ENCODE measurements at places on chromosomes 4 and X.
A peak's percentile ranks its signal among the peaks of the same experiment; 100 is the strongest.

GRCh38 chrX:46770000-46770816, 11.3 kb upstream of the SLC9A7 start:
- DNase-seq, result no peak

DNA sequence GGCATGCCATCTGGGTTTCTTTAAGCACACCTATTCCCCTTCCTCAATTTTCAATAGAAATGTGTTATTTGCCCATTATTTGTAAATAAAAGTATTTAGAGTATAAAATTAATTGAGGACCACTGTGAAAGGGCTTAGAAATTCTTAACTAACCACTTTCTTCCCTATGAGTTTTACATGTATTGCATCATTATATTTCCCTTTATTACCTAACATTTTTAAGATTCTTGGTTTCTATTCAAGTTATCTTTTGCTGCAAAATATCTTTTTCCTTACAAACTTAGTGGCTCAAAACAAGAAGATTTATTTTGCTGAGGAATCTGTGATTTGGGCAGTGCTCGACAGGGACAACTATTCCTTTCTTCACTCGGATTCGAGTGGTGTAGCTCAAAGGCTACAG, 40.5 kb downstream of the GRID2 start:
- DNase-seq, result no peak

- DNase-seq, result no peak
Measured at GRCh38 chr4:19728773-19729172, 522.9 kb upstream of the SLIT2 start.

DNA sequence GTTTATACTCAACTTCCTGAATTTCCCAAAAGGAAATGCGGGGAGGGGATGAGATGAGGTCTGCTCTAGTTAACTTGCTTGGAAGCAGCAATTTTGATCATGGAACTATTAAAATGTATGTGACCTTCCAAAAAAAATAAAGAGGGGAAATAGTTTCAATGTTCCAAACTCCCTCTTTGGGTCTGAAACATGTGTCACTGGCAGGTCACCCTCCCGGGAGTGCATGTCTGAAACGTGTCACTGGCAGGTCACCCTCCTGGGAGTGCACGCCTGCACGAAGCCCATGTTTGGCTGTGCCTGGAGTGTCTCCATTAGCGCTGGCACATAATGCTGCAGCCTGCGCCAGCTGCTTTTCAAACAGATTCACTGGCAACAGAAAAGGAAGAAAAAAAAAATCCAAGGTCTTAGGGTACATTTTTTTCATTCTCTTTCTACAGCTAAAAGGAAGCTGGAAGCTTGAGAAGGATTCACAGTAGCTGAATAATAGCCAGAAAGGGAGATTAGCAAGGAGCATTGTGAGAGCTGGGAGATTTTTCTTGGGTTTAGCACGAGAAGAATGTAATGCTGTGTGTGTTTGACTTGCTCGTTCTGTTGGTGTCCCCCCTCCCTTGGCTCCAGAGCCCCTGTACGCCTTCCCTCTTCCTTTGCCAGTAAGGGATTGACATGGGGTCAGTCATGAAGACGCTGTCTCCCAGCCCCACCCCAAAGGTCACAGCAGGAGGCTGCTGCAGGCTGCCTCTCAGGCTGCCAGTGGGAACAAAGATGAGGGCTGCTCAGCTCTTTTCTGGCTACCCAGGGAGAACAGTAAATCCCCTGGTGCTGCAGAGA, 39.2 kb upstream of the TLR3 start:
- peak; percentile 4 for DNase-seq

DNA sequence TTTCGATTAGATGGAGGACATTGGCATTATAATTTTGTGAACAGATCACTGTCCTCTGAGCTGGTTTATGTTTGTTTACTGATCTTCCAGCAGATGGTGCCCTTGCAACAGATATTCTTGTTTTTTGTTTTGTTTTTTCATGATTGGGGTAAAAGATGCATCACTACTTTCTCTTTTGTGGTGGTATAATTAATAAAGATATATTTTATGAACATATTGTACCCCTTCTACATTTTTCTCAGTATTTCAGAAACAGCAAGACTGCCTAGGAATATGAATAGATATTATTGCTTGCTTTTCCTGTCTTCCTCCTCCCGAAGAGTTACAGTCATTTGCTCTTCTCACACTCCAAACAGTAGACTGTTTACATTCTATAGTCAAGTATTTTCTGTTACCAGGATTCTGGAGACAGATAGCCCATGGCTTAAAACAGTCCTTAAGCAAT, 905.2 kb downstream of the TRAM1L1 start:
- no peak for DNase-seq

- DNase-seq, result no peak
Measured at GRCh38 chr4:146494143-146494542, 27.6 kb downstream of the SLC10A7 start.

GRCh38 chrX:24858004-24858746, 157.6 kb downstream of the ARX start:
- DNase-seq, result no peak

DNA sequence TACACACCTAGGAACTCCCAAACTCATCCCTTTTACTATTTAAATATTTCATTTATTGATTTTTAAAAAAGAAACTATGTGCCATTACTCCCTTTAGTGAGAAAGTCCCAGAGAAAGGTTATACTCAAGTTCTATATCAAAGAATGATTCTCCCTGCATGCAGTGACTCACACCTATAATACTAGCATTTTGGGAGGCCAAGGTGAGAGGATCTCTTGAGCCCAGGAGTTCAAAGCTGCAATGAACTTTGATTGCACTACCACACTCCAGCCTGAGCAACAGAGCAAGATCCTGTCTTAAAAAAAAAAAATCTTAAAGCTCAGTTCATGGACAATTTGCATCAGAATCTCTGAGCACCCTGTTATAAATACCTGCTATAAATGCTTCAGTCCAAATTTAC, 9.2 kb upstream of the RBPJ start:
- DNase-seq, result no peak

DNA sequence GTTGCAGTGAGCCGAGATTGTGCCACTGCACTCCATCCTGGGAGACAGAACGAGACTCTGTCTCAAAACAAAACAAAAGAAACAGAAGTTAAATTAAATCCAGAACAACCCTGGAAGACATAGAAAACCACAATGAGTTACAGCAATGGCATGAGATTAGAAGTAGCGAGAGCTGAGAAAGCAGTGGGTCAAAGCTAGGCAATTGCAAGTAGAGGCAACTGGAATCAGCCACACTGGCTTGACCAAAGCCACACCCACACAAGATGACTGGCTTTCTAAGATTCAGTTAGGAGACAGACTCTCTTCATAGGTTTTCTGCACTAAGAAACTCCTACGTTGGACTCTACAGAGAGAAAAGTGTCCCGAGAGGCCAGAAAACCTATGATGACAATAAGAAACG, 443.0 kb downstream of the GPM6A start:
- no peak for DNase-seq

DNA sequence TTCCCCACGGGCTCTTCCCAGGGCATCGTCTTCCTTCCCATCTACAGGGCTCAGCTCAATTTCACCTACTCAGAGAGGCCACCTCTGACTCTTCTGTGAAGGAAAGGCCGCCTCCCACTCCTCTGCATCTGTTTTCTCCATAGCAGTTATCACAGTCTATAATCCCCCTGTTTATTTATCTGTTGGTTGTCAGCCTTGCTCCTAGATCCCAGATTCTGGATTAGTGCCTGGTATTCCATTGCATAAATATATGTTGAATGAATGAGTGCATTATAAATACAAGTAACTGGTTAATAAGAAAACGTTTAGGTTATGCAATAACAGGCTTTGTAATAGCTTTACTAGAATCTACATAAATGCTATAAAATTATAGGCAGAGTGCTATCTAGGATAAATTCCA, 52.9 kb downstream of the NSG1 start:
- no peak for DNase-seq

GRCh38 chr4:47786958-47787370, 50.9 kb downstream of the CORIN start:
- no peak for DNase-seq

GRCh38 chrX:1224954-1225353, 12.5 kb upstream of the CRLF2 start:
- no peak for DNase-seq

- no peak for DNase-seq
Measured at GRCh38 chr4:159768016-159768415, 665.1 kb downstream of the RAPGEF2 start.

GRCh38 chr4:176539785-176540175, 220.0 kb downstream of the SPCS3 start:
- DNase-seq, result no peak

DNA sequence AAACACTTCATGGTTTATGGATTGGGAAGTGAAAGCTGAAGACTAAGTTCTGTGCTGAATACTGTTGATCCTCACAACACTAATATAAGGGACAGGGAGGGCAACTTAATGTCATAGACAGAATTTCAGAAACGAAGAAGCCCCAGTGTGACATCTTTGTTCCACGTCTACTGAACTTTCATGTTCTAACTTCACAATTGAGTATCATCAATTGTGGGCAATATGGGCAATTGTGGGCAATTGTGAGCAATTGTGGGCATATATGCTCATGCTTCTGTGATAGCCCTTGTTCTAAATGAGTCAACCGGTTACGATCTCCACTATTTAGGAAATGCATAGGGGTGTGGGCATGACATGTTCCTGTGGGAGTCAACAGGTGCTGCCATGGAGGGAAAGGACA, 33.7 kb downstream of the CYBB start:
- DNase-seq, result no peak

DNA sequence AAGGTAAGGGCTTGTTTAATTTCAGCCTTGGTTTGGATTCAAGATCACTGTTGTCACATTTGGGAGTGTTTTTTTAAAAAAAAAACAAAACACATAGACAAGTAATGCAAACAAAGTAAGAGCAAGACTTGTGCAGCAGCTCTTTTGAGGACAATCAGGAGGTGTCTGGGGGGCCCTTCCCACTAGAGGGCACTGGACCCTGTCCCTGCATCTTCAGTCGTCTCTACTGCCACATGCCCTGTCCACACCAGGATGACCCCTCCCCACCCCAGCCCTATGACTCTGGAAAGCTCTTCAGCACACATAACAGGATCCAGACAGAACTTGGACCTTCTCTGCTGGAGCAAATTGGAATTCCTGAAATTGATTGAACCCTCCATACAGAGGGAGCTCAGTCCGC, 71.0 kb downstream of the USP46 start:
- no peak for DNase-seq

GRCh38 chrX:118603981-118604380, 108.4 kb downstream of the DOCK11 start:
- DNase-seq, result peak; percentile 6

DNA sequence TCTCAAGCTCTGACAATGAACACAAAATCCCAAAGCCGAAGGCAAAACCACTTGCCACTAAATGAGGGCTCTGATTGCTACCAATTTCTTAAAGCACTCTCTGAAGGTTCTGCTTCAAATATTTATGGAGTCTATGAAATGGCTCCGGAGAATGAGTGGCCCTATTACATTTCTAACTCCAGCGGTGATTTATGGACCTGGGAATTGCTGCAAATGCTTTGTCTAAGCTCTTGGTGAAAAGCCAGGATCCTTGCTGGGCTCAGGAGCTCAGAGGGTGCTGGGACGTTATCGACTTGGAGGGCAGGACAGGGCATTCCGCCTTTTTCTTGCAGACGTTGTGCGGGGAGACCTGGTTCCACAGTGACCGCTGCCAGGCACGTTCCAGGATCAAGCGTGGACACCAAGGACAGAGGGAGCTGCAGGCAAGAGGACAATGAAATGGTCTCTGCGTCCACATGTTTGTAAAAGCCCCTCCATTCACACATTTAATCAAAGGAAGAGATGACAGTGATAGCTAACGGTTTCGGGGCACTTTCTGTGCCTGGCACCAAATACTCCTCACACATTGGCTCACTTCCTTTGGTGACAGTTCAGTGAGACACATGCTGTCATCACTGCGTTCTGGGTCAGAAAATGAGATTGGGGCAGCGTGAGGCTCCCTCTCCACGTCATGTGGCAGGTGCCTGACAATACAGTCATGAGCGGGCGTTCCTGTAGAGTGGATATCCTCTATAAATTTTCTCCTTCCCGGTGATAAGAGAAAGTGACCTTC, 58.8 kb downstream of the C4orf50 start:
- peak; percentile 86 for DNase-seq

GRCh38 chr4:1744552-1744951, 23.2 kb downstream of the TACC3 start:
- DNase-seq, result no peak

DNA sequence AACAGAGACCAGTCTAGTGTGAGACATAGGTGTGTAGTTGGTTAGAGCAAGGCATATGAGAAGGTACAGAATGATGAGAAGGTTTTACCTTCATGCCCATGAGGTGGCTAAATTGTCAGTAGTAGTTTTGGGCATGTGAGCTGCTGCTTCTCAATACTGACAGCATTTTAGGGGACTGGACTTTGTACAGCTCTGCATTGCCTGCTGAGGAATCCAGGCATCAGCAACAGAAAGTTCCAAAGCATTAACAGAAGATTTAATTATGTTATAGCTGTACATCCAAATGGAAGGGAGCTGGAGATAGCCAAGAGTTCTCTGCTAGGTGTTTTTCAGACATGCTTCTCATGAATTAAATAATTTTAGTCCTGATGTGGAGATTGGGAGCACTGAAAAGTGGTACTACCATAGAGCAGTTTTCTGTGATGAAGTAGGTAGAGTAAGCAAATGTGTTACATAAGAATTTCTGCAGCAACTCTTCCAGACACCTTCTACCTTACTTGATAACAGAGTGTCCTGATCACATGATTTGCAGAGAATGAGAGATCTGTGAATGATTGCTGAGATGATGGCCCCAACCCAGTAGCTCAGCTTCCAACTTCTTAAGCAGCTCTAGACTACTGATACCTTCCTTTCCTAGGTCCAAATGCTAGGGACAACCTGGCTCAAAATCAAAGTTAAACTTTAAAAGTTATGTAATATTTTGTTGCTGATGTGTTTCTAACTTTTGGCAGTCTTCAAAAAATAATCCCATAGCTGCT, 30.4 kb downstream of the FNIP2 start:
- no peak for DNase-seq

GRCh38 chr4:3700223-3700622, 66.0 kb upstream of the ADRA2C start:
- DNase-seq, result no peak

- DNase-seq, result no peak
Measured at GRCh38 chr4:17066972-17067371, 168.5 kb upstream of the LDB2 start.

DNA sequence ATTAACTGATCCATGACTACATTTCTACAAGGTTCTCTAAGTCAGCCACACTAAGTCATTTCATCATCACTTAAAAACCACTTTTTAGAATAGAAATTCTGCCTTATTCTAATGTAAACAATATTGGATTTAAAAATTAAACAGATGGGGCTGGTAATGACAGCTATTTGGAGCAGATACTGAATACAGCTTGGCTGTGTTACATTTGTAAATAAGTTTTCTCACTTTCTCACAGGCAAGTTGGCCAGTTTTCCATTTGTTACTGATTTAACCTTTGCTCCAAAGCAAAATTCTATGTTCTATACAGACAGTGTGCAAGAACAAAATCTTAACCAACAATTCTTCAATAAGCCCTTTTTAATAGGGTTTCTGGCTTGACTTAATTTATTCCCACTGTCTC, 370.7 kb downstream of the GRIA2 start:
- no peak for DNase-seq

DNA sequence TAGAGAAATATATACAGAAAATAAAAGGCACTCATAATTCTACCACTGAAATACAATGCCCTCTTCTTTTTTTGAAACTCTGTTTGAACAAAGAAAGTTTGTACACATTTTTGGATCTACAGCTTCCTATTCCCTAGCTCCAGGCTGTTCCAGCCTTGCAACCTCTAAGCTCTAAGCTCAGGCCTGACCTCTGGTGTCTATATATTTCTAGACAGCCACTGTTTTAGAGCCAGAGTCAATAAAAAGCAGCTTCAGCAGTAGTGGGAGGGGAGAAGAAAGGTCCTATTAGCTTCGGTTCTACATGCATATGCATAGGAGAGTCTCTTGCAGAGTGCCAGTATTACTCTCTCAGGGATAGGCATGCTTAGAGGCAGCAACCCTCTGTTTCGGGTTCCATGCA, 39.7 kb downstream of the CLDN2 start:
- no peak for DNase-seq

Data from NCI-H187 (cell line).